ENCODE measurements at places on chromosomes 3 and 15.
A peak's percentile ranks its signal among the peaks of the same experiment; 100 is the strongest.

- no peak for DNase-seq
Measured at GRCh38 chr15:37109168-37109871, 9.0 kb upstream of the MEIS2 start.

DNA sequence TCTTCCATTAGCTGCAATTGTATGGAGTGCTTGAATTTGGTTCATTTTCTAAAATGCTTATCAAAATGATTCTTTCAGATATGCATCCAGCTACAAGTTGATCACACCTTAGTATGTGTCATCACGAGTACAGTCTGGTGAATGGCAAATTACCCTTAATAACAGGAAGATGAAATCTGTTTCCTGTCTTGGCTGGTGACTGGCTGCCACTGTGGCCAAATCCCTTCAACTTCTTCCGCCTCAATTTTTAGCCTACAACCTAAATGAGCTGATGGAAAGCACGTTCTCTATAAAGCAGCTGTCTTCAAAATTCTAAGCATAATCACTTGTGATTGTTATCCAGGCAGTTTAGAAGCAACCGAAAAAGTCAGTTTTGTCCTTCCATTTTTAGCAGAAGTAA is 387.1 kb upstream of the NECTIN3 start:
- DNase-seq = no peak

GRCh38 chr3:14216257-14217048 is 37.8 kb downstream of the LSM3 start:
- DNase-seq = no peak

DNA sequence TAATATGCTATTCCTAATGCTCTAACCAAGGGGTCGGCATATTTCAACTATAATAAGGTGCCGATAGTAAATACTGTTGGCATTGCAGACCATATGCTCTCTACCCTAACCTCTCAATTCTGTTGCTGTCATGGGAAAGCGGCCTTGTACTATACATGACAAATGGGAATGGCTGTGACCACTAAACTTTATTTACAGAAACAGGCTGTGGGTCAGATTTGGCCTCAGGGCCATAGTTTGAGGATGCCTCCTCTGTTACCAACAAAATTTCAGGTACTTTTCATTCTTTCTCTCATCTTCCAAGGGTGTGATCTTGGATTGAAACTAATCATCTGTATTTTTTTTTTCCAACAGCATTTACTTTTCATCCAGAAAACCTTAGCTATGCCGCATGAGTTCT is 242.0 kb downstream of the MAGI1 start:
- DNase-seq = no peak

GRCh38 chr15:49137861-49138260 is 17.5 kb downstream of the COPS2 start:
- DNase-seq = no peak

GRCh38 chr15:59051873-59052861 is 52.8 kb upstream of the CCNB2 start:
- no peak for DNase-seq

DNA sequence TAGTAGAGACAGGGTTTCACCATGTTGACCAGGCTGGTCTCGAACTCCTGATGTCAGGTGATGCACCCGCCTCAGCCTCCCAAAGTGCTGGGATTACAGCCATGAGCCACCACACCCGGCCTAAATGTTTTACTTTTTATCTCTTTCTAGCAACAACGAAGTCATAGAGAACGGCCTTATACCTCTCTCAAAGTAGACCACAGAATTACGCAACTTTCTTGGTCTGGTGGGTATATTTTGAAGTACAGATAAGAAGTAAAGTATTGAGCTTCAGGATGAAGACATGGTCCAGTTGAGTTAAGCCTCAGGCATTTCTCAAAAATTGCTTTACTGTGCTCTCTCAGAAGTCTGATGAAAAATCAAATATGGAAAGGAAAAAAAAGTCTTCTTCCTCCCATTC is 30.6 kb downstream of the FAM240A start:
- DNase-seq = no peak

GRCh38 chr3:18049096-18049495 is 306.7 kb upstream of the TBC1D5 start:
- no peak for DNase-seq

GRCh38 chr3:178439504-178439903 is 96.7 kb upstream of the KCNMB2 start:
- peak; percentile 23 for DNase-seq

DNA sequence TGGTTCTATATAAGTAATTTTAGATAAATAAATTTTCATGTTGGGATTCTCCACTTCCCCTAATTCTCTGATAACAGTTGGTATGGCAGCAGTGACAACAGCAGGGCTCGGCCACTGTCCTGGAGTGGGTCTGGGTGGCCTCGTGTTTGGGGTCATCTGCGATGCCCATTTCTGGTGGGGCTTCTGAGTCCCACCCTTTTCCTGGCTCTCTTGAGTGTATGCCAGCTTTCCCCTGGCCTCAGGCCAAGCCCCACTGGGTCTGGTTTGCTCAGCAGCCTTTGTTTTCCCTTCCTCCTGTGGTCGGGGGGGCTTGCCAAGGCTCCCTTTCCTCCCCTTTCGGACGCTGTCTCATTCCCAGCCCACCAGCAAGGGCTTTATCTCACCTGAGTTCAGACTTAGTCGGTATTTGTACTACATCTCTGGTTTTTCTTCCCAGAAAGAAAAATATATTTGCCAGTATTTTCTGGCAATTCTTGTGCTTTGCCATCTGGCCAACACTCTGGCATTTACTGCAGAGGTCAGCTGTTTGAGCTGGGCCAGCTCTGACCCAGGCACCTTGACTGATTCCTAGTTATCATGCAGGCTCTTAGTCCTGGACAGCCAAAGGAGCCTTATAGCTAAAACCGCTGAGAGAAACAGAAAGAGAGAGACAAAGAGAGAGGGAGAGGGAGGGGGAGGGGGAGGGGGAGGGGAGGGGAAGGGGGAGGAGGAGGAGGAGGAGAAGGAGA is 35.2 kb downstream of the MYZAP start:
- no peak for DNase-seq

DNA sequence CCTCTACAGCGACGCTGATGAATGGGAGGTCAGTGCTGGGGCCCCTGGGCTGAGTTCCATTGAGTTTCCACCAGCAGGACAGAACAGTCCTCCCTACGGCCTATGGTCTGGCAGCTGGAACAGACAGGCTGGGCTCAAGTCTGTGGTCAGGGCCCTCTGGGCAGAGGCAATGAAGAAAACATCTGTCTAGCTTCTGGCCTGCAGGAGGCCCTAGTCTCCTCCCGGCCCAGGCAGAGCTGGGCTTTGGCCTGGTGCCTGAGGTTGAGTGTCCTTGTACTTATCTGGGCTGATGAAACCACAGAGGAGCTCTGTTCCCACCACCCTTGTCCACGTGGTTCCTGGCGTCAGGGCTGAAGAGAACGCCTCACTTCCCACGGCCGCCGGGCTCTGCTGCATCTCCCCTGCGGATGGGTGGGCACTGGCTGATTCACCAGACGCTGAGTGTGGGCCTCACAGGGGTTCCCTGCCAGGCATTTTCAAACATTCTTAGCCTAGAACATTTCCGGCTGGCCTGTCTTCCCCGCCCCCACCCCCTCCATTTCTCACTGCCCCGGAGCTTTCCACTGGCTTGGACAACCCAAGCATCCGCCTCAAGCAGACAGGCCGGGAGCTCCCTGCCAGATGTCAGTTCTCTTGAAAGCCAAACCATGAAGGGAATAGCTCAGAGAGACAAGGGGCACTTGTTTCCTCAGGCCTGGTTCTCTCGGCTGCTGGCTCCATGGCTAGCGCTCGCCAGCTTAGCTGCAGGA is 20.3 kb downstream of the PPCDC start:
- DNase-seq = peak; percentile 99

DNA sequence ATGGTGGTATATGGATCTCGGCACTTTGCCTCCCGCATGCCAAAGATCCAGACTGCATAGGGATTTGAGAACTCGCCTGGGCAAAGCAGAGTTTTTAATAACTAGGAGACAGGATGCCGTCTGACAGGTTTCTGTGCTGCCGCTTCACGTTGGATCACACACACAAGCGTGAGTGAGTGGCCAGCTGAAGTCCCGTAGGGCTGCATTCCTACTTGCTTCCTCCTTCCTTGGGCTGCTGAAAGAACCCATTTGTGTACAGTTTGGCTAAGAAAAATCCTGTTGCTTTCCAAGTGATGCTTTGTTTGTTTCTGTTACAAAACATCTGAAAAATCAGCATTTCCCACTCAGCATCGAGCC is 604.3 kb upstream of the CFAP20DC start:
- DNase-seq = no peak

GRCh38 chr3:190577225-190577624 is 63.3 kb downstream of the IL1RAP start:
- no peak for DNase-seq

DNA sequence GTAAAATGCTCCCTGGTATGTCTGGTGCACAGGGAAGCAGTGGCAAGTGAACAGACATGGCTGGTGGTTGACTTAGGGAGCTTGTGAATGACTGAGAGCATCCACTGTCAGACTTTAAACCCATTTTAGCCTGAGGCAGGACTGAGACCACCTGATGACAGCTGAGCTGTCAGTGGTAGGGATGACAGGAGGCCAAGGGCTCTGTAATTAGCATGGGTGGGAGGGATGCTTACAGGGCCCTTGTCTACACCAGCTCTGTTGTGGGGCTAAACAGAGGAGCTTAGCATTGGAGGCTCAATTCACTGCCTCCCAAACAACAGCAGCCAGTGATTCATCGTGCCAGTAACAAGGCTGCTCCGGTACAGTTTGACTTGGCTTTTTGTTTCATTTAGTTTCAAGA is 169.4 kb downstream of the CHST2 start:
- no peak for DNase-seq

DNA sequence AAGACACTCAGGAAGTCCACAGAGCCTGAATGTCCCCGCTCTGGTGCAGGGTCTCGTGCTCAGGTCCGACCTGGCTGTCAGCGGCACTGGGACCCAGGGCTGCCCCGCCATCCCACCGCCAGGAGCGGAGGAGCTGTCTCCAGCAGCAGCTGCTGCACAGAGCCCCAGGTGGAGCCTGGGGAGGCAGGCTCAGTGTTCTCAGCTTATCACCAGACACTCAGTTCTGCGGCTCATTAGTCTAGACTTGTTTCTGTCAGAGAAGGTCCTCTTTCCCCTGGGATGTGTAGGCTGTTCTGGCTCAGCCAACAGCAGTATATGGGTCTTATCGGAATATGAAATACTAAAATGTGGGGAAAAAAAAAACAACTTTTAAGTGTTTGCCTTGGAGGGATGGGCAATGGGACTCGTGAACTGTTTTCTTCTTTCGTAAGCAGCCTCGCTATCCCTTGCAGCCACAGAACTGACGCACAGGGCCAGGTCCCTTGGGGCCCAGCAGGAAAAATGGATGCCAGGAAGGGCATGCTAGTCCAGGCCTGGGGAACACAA is 75.9 kb downstream of the KLF13 start:
- no peak for DNase-seq

GRCh38 chr3:46378426-46378942 is 7.7 kb downstream of the CCR5 start:
- DNase-seq = peak; percentile 86

DNA sequence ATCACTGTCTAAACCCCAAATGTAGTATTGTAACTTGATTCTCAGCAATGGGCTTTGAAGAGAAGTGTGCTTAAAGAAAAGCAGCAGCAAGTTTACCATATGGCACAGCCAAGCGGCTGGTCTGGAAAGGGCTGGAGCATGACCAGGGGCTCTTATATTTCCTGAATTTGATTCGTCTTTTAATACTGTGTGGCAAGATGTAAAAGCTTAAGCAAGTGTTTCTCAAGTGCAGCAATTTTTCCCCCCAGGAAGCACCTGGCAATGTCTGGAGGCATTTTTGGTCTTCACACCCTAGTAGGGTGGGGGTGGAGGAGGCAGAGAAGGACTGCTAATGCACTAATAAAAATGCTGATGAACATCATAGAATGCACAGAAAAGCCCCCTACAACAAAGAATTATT is 397.9 kb downstream of the NTRK3 start:
- DNase-seq = peak; percentile 57

DNA sequence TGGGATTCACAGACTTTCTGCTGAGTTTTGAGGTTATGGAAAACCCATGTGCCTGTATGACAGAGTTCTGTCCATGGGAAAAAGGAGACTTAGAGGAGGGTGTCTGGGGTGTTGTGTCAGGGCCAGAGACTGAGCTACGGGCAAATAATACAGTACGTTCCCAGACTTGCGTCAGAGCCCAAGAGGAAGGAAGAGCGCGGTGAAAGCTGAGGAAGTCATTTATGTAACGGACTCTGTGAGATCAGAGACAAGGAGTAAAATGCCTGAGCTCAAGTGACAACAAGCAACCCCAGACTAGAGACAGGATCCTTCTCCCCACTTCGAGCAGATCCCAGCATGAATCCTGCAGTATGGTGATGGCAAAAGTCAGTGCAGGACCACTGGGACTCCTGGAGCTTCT is 368.6 kb upstream of the MCTP2 start:
- DNase-seq = no peak

- no peak for DNase-seq
Measured at GRCh38 chr15:68887819-68888218, 42.5 kb upstream of the SPESP1 start.

- no peak for DNase-seq
Measured at GRCh38 chr15:32030795-32031194, 480 bp downstream of the CHRNA7 start.
